ENCODE measurements at places on chromosomes 6 and 20.

DNA sequence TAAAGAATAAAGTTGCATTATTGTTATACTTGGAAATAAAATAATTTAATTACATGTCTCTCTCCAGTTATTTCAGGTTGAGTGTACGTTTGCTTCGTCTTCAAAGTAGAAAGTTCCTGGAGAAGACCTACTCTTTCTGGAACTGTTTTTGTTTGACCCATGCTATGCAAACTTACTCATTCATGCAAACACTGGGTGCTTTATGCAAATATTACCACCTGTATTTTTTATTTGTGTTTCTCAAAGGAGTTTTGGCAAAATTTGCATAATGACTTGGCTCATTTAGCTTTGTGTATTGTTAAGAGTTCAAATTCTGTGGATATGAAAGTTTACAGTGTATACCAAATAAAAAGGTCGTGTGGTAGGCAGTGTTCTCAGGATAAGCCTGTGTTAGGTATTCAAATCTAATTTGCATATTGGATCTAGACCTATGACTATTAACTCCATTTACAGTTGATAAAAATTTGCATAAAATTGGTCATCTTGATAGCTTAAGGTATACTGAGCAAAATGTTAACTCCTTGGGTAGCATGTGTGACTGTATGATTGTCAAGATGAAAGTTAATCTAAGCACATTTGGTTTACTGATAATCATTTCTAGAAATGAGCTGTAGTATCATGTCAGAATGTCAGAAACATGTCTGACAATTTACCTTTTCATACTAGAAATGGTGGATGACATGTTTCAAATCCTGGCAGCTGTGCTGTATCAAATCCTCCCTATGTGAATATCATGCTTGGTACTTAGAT lies 65.2 kb downstream of the CDKAL1 start:
- DNase-seq: no peak

- no peak for DNase-seq
Measured at GRCh38 chr6:160358225-160359119, 10.3 kb downstream of the SLC22A3 start.

DNA sequence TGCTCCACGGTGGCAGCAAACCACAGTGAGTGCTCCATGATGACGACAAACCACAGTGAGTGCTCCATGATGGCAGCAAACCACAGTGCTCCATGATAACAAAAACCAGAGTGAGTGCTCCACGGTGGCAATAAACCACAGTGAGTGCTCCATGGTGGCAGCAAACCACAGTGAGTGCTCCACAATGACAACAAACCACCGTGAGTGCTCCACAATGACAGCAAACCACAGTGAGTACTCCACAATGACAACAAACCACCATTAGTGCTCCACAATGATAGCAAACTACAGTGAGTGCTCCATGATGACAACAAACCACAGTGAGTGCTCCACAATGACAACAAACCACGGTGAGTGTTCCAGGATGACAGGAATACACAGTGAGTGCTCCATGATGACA lies 36.0 kb upstream of the LRFN2 start:
- no peak for DNase-seq

DNA sequence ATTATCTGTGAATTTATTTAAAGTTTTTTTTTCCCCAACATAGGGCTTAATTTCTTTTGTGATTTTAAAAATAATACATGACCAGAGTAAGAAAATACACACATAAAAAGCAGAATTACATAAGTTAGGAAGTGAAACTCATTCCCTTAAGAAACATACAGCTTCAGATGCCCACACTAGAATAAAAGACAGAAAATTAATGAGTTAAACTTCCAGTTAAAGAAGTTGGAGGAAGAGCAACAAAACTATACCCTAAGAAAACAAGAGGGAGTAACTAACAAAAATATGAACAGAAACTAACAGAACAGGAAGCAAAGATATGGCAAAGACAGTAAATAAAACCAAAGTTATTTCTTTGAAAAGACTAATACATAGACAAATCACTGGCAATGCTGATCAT lies 107.6 kb upstream of the CEP85L start:
- DNase-seq: no peak

DNA sequence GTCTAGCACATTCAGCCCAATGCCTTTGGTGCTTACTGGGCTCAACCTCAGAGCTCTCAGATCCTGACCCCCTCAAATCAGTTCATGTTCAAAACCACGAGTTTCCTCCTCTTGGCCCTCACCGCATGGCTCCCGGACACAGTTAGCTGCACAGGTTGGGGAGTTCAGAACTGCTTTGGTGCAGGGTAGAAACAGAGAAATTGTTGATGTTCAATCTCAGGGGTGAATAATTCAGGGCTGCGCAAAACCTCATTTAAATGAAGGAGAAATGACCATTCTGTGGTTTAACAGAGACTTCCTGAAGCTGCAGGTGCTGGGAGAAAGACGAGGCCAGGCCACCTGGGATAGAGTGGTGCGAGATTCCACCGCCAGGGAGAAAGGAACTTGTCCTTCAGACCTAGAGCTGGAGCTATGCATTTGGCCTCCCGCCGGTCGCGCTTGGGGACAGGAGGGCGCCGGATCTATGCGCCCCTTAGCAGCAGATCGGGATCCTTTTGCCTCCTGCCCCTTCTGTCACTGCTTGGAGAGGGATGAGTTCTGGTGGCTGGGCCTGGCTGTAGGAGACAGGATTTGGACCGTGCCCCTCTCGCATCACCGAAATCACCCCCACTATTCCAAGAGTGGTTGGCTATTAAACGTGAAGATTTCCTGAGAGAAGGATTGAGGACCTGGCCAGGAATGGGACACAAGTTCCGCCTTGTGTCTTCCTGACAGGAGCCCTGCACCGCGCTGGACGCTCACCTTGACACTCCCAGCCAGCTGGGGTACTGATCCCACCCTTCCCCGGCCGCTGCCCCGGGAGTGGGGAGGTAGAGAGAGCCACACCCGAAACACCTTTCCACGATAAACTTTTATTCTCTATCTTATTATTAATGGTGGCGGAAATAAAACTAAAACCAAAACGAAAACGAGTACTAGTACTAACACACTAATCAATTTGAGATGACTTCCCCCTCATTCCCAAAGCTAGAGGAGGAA lies 767 bp upstream of the PAX1 start:
- DNase-seq: no peak

DNA sequence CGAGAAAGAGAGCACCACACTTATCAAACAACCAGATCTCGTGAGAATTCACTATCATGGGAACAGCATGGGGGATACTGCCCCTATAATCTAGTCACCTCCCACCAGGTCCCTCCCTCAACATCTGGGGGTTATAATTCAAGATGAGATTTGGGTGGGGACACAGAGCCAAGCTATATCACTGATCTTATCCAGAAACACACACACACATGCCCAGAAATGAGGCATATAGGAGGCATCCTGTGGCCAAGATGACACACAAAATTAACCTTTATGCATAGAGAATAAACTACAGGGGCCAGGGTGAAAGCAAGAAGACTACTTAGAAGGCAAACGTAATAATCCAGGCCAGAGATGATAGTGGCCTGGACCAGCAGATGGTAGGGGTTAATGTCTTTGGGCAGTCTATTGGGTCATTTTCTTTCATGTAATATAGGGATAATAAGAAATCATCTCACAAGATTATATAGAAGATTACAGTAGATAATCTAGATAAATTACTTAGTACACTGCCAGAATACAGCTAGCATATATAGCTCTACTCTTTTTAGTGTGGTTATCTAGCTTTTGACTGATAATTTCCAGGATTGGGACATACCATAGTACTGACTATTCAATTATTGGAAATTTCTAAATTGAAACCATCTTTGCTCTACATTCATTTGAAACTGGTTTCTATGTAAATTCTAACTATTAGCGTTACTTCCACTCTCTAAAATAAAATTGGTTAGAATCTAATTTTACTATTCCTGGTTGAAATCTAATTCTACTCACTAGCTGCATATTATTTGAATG lies 20.0 kb downstream of the RNF144B start:
- DNase-seq: no peak

- peak; percentile 12 for DNase-seq
Measured at GRCh38 chr6:34145161-34146020, 496 bp downstream of the GRM4 start.

GRCh38 chr6:10882657-10883171 lies 873 bp upstream of the GCM2 start:
- no peak for DNase-seq

- DNase-seq: no peak
Measured at GRCh38 chr6:103538381-103538780, 1321.3 kb downstream of the HACE1 start.

GRCh38 chr6:34272013-34272926 lies 23.5 kb upstream of the SMIM29 start:
- no peak for DNase-seq

DNA sequence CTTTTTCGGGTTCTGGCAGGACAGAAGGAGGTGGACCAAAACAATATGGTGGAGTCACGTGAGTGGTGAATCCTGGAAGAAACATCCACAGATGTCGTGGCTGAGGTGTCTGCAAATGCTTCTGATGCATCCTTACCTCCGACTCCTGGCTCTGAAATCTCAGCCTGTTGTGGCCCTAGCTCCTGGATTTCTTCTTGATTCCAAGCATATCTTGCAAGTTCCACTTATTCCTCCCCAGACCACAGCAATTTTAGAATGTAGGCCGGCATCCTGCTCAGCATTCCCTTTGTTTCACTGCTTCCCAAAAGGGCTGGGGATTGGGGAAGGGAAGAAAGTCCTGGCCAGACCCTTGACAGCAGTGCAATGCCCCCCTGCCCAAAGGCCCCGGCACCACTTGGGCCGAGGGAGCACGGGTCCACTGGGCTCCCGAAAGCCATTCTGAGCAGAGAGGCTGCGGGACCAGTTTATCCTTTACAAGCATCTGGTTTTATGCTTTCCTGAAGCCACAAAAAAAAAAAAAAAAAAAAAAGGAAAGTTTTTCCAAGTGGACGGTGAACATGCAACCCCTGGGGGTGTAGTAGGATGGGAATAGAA lies 200.9 kb upstream of the RNF24 start:
- no peak for DNase-seq

DNA sequence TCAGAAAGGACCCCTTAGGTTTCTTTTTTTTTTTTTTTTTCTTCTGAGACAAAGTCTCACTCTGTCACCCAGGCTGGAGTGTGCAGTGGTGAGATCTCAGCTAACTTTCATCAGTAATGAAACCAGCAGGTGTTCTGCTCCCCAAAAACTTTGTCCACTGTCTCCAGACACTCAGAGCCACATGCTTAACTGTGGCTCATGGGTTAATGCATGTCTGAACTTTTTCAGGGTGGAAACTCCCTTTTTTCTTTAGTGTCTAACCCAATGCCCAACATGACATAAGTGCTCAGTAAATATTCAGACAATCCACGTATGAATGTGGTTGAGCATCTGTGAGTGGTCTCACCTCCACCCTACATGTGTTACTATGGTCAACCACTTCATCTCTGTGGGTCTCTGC lies 45.4 kb downstream of the MYB start:
- no peak for DNase-seq

GRCh38 chr6:45163952-45164766 lies 164.0 kb upstream of the RUNX2 start:
- DNase-seq: no peak
